GM04504 (cell line): ENCODE measurements at places on chromosomes 3 and 15.
A peak's percentile ranks its signal among the peaks of the same experiment; 100 is the strongest.

- DNase-seq = no peak
These were observed 46.1 kb downstream of the ROPN1B start for GRCh38 chr3:126015075-126015474.

- no peak for DNase-seq
These were observed 329.1 kb downstream of the FOXP1 start for GRCh38 chr3:71254281-71255057.

GRCh38 chr3:191020730-191021396 lies 158.4 kb upstream of the GMNC start:
- no peak for DNase-seq

- peak; percentile 55 for DNase-seq
These were observed 89.0 kb upstream of the STRIT1 start for GRCh38 chr3:155382396-155383042.

- no peak for DNase-seq
These were observed 412.8 kb upstream of the TGFBR2 start for GRCh38 chr3:30193625-30194044.

GRCh38 chr15:89129123-89129815 lies 41.0 kb downstream of the ABHD2 start:
- DNase-seq = no peak

DNA sequence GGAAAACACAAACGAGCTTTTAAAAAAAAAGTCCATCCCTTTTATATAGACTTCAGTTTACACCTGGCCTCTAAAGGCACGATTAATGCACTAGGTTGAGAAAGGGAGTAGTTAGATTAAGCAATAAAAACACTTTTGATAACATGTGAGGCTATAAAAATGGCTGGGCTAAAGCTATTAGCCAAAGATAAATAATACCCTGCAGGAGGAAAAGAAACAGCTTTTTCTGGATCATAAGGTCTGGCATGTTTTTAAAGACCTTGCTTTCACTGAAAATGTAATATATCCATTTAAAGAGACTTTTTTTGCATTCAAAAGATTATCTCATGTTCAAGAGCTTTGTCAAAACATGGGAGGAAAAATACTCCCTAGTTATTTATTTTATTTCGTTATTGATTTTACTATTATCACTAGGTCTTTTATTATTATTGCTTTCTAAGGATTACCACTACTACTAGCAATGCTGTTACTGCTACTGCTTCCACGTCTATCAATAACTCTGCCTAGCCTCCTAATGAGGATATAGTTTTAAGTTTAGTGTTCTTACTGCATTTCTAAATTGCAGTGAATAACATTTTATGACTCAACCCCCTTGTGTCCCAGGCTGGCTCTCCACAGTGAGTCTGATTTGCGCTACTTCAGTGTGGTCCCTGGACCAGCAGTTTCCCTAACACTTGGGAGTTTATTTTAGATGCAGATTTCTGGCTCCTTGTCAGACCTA lies 93.4 kb downstream of the THRB start:
- no peak for DNase-seq

GRCh38 chr15:42083916-42084315 lies 10.4 kb downstream of the PLA2G4D start:
- DNase-seq = no peak

DNA sequence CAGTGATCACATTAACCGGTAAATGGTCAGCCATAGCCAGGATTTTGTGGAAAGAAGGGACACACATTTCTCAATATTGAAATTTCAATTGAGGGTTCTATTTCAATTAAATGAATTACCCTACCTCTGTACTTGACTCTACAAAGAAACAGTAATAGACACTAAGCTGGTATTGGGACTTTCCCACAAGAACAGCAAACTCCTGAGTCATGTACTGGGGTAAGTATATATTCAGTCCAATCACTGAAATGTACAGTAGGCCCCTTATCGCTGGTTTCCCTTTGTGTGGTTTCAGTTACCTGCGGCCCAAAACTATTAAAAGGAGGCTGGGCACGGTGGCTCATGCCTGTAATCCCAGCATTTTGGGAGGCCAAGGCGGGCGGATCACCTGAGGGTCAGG lies 17.6 kb downstream of the ASB14 start:
- DNase-seq = no peak

DNA sequence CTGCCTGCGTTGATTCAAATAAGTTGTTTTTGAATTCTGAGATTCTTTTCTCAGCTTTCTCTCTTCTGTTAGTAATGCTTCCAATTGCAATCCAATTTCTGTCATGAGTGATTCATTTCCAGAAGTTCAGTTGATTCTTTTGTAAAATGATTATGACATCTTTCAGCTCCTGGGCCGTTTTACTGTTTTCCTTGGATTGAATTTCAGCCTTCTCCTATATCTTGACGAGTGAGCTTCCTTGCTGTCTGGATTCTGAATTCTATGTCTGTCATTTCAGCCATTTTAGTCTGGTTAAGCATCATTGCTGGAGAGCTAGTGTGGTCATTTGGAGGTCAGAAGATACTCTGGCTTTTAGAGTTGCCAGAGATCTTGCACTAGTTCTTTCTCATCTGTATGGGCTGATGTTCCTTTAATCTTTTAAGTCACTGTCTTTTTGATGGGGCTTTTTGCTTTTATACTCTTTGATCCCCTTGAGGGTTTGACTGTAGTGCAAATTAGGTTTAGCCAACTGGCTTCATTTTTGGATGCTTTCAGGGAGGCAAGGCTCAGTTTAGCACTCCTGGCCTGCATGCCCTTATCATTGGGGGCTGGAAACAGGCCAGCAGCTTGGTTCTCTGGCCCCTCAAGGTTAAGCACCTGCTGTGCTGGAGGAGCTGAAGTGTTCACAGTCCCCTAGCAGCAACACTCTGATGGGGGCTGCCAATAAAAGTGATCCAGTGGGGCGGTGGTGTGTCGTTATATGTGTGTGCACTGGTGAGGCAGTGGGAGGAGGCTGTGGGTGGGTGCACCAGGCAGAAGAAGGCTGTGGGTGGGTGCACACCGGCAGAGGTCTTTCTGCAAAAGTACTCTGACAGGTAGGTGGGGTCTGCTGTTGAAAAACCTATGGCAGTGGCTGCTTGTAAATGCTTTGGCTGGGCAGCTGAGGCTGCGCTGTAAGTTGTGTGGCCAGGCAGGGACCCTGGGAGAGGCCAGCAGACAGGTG lies 51.2 kb downstream of the MCTP2 start:
- DNase-seq = no peak
